ENCODE measurements at places on chromosomes 6 and 20.

- DNase-seq = no peak
Observed at GRCh38 chr6:111938710-111939109, 65.5 kb upstream of the FYN start.

- DNase-seq = no peak
Observed at GRCh38 chr20:50323209-50323608, 132.6 kb downstream of the CEBPB start.

DNA sequence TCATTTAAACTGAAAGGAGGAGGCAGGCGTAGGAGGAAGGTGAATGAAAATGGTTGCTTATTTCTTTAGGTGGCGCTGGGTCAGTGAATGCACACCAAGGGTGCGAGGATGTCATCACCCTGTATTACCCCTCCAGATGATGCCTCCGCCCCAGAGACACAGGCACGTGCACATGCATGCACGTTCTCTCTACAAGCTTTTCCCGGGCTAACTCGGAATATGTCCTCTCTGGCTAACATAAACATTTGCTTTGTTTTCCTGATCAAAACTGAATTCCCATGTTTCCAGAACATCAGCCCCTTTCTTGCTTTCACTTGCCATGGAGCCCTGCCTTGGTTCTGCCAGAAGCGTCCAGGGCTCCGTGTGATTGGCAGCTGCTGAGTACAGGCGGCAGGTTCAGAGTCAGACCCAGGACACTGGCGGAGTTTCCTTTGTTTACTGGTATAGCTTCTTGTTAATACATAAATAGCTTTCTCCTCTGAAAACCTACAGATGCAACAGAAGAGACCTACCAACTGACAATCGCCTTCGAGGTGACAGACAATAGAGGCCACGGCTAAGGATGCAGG is 131.2 kb upstream of the RPS6KA2 start:
- no peak for DNase-seq

- DNase-seq = no peak
Observed at GRCh38 chr6:90835596-90836212, 248.8 kb upstream of the MAP3K7 start.

GRCh38 chr6:17466707-17467106 is 73.3 kb downstream of the CAP2 start:
- no peak for DNase-seq

DNA sequence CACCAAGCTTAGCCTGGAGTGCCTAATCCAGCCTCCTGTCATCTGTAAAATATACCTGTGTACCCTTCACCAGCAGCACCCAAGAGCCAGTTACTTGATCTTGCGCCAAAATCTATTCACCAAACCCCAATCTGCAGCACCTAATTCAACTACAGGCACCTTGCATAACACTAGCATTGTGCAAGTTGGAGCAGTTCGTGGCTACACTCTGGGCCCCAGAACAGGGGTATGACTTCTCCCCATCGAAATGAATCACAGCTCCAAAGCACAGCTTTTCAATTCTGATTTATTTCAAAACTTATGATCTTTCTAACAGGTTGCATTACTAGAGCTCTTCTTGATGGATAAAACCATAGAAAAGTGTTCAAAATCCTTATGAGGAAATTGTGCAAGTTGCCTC is 100.4 kb upstream of the TCF21 start:
- DNase-seq = no peak

DNA sequence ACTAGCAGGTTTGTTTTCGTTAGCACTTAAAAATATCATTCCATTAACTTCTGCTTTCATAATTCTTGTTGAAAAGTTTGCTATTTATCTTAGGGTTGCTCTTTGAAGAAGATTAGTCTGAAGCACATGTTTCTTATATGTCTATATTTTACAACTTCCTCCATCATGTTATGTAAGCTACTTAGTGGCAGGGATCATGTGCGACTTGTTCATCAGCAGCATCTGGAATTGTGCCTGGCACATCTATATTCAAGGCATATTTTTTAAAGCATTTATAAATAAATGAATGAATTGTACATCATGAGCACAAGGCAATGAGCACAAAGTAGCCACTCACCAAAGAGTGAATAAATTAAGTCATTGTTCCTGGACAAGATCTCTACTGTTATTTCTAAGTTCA is 187.2 kb upstream of the COL21A1 start:
- no peak for DNase-seq

DNA sequence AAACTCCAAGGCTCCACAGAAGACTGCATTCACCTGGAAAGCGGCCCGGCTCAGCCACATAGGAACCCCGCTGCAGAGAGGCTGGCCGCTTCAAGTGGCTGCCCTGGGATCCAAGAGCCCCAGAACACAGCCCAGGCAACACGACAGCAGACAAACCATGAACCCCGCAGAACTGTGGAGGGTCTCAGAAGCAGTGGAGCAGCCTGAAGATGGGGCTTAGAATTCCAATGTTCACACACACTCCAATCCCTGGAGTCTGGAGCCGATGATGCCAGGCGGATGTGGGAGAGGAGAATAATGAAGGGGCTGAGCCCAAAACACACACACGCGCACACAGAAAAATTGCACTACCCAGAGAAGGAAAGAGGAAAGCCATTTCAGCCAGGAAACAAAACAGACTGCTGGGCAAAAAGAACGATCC is 52.4 kb downstream of the NINL start:
- DNase-seq = no peak

DNA sequence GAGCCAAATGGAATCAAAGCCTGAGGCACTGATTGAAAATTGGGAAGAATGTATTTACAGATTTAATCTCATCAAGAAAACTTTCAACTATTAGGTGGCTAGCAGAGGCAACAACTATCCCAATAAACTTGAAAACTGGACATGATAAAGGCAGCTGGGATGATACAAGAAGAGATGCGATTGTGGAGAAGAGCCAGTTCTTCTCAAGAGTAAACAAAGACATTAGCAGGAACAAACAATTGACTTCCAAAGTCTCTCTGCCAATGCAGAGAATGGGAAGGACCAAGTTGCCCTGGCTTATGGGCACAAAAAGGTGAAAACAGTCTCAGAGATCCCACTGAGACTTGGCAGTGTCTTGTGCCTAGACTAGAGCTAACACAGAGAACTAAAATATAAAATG is 132.4 kb downstream of the SOBP start:
- DNase-seq = no peak

- no peak for DNase-seq
Observed at GRCh38 chr20:12535316-12535715, 473.5 kb upstream of the SPTLC3 start.

- DNase-seq = peak; percentile 76
Observed at GRCh38 chr6:111992851-111993250, 61.1 kb upstream of the CCN6 start.

- no peak for DNase-seq
Observed at GRCh38 chr6:140283197-140283596, 908.7 kb upstream of the CITED2 start.

- no peak for DNase-seq
Observed at GRCh38 chr6:101126501-101126900, 245.4 kb upstream of the ASCC3 start.

DNA sequence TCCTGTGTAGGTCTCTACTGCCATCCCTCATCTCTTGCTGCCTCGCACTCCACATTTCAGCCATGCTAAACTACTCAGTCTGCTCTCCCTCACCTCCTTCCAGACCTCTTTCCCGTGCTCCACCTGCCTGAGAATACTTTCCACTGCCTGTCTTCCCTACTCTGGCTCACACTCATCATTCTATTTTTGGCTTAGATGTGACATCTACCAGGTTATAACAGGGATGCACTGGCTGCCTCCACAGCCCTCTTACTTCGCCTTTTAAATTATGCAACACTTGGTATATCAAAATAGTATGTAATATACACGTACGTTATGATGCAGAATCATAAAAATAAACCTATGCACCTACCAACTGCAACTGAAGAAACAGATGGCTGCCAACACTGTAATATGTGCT is 222.8 kb upstream of the DTNBP1 start:
- no peak for DNase-seq

- DNase-seq = no peak
Observed at GRCh38 chr6:105920071-105920470, 166.1 kb upstream of the PRDM1 start.

GRCh38 chr6:78883651-78884050 is 16.3 kb downstream of the IRAK1BP1 start:
- no peak for DNase-seq

GRCh38 chr20:59173938-59174491 is 10.4 kb downstream of the ZNF831 start:
- DNase-seq = no peak

- DNase-seq = no peak
Observed at GRCh38 chr20:61724376-61724775, 341.3 kb downstream of the TAF4 start.

GRCh38 chr6:119174879-119175817 is 96.7 kb upstream of the FAM184A start:
- DNase-seq = no peak

DNA sequence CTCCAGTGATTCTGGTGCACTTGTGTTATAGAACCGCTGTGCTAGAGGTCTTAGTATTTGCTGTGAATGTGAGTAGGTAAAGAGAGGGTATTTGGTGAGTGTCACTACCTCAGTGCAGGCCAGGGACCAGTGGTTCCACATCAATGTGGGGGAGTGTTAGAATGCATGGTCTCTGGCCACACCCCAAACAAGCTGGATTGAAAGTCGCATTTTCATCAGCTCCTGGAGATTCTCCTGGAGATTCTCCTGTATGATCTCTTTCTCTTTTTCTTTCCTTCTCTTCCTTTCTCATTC is 26.8 kb upstream of the BCAS1 start:
- no peak for DNase-seq

- no peak for DNase-seq
Observed at GRCh38 chr6:83429857-83430610, 817 bp downstream of the ME1 start.

DNA sequence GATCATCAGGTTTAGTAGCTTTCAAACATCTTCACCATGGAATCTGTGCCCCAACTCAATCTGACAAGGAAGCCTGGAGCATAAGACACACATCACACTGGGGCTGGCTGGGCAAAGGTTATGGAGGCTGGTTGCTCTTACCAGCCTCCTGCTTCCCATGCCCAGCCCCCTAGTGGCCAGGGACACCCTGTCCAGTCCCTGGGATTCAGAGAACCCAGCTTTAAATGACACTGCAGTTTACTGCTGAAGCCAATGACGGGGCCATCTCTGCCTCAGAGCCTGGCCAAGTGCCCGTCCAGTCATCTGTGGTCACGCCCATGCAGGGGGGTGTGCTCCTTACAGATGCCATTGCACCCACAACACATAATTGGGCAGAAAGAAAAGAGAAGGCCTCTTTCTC is 272.9 kb downstream of the SMOC2 start:
- DNase-seq = no peak

DNA sequence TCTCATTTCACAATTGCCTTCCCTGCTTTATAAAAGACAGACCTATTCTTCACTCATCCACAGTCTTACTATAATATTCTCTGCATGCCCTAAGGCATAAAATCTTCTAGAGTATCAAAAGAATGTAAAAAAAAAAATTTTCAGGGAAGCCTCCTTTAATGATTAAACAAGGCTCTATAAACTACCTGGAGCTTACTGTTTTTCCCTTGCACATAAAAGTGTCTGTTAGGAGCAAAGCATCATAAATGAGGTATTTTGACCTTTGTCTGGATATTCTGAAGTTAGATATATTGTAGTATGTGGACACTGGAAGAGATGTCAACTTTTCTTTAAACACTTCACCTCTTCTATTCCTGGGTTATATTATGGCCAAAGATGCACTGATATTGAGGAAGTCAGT is 97.5 kb downstream of the ARHGAP18 start:
- DNase-seq = no peak

DNA sequence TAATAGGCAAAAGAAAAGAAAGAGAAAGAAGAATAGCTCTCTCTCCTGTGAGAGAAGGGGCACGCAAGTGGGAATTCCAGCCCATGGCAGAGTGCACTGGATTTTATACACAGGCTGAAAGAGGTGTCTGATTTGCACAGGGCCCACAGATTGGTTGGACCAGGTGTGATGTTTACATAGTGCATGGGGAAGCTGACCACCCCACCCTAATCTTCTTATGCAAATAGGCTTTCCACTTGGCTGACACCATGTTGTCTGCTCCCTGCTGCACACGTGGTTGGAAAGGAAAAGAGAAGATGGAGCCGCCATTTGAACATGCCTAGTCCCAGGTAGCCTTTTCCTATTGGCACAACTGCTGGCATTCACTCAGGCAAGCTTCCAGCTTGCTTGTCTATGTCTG is 20.2 kb downstream of the MICA start:
- no peak for DNase-seq

DNA sequence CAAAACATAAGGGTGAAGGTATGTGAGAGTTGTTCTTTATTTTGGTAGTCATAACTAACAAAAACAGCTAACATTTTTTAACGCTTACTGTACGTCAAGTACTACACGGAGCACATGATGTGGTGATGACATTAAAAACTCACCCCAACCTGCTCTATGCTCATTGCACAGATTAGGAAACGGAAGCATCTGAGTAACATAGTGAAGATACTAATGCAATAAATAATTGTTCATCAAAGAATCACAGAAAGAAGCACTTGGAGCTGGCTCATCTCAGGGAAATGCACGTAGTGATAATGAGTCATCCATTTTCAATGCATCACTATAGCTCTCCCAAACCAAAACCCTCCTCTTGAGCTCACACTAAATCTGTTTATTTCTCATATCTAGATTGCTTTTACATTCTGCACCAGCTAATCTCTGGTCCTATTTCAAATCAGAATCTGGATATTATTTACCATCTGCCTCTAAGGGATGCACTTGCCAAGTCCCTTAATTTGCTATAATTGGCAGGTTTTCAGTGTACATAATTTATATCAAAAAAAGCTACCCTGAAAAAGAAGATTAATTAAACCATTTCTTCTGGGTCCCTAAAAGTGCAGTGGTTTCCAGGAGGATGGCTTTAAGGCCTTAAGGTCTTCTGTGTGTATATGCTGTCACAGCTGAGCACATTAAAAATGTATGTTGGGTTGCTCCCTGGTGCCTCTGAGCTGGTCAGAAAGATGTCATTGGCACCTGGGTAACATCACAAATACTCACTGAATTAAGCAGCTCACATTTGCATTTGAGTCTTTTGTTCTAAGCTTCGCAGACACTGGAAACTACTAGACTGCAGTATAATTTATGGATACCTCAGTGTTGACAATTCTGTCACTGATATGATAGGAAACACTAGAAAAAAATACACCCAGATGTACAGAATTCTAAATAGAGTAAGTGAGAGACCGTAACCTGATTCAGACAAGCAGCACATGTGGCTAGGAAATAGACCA is 677.4 kb upstream of the CITED2 start:
- no peak for DNase-seq

DNA sequence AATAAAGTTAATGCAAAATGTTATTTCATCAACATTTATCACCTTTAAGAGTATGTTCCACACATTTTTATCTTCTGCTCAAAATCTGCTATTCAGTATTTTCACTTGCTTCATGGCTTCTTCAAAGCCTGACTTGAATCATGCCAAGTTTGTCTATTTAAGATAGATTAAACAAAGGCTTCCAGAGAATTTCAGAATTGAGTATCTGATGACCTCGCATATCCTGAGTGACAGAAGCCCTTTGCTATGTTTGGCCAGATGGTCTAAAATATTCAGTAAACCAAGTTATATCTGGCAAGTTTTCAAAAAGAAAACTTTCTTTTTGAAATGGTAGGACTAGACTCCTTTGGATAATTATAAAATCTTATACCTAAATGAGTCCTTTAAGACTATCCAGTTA is 348.9 kb upstream of the KCNQ5 start:
- no peak for DNase-seq

GRCh38 chr20:59988141-59988540 is 29.9 kb downstream of the CDH26 start:
- DNase-seq = no peak

- DNase-seq = no peak
Observed at GRCh38 chr6:138404666-138405337, 779 bp downstream of the HEBP2 start.

- DNase-seq = peak; percentile 86
Observed at GRCh38 chr20:23156170-23156841, 70.2 kb upstream of the CD93 start.

GRCh38 chr6:69044534-69044933 is 409.5 kb downstream of the ADGRB3 start:
- DNase-seq = no peak
